Activated CD4-positive, alpha-beta T cell treated with anti-CD3 and anti-CD28 coated beads, Interleukin-2, amount 10 ng/mL, durations not matched to agents 7 days and 5 days (primary cell): ENCODE measurements at places on chromosomes 6 and 20.
A peak's percentile ranks its signal among the peaks of the same experiment; 100 is the strongest.

- DNase-seq, result no peak
Observed at GRCh38 chr6:2651961-2652360, 98.8 kb downstream of the MYLK4 start.

DNA sequence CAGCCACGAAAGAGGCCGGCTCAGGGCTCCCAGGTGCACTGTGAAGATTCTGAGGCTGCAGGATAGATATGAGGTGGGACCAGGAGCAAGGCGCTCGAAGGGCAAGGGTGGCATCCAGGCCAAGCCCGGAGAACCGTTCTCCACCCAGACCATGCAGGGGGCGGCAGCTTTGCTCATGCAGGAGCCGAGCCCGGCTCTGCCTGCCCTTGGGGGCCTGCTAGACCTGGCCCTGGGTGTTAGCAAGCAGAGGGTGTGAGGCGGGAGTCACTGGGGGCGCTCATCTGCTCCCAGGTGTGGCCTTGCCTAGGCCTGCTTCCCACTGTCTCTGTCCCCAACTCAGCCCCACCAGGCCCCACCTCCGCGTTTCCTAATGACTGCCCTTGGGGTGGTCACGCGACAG lies 59.4 kb downstream of the WDR27 start:
- no peak for DNase-seq

GRCh38 chr20:21156266-21156665 lies 30.4 kb downstream of the KIZ start:
- no peak for DNase-seq

DNA sequence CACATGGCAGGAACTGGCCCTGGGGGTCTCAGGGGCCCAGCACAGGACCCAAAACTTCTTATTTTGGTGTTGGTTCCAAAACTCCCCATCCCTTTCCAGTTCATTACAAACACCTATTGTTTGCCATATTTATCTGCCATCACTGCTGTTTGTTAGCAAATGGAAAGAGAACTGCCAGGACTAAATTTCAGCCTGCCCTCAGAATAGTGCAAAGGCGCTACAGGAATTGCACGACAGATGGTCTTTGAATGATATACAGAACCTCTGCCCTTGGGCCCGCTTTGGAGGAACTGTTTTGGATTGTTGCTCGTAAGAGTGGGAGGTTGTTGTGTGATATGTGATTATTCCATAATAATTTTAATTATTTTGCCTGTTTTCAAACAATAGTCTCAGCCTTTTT lies 199.0 kb upstream of the FBXL4 start:
- no peak for DNase-seq

DNA sequence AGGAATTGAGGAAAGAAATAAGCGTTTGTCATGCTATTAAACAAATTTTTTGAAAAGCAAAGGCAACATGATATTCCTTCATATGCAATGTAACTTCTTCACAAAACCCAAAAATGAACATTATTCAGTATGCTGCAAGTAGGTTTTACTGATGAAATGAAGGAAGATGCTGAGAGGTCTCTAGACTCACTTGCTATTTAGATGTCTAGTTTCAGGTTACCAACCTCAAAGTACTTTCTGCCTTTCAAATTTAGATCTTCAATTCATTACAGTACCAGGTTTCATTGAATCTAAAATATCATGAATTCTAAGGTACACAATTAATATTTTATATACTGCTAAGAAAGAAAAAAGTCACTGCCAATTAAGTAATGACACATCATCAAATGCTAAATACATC lies 39.9 kb downstream of the MYO6 start:
- DNase-seq, result no peak

- DNase-seq, result no peak
Observed at GRCh38 chr6:157240960-157241311, 82.4 kb downstream of the TMEM242 start.

DNA sequence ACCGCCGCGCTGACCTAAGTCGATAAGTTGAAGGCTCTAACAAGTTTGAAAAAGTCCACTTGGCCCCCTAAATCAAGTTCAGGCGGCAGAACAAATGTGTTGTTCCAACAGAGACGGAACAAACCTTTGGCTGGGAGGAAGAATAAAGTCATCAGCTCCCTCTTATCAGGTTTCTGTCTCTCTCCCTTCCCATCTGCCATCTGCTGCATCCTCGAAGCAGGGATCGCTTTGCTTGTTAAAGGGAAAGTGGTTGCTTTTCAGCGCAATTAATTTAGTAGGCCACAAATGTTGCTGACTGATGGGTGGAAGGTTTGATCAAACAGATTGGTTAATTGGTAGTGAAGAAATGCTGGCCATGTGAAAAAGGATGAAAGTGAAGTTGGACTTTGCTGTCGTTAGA lies 64.3 kb downstream of the CDH4 start:
- DNase-seq, result no peak

DNA sequence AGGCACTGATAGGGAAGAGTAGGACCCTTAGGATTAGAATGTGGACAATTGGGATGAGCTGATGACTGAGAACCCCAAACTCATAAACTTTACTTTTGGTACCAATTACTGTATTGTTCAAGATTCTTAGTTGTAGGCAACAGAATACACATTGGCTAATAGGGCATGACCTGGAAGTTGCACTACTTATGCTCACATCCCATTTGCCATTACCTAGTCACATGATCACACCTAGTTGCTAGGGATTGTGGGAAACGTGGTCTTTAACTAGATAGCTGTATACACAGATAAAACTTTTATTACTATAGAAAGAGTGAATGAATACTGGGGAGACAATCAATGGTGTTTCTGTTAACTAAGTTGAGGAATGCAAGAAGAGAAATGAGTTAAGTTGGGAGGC lies 113.4 kb upstream of the AKIRIN2 start:
- DNase-seq, result no peak

DNA sequence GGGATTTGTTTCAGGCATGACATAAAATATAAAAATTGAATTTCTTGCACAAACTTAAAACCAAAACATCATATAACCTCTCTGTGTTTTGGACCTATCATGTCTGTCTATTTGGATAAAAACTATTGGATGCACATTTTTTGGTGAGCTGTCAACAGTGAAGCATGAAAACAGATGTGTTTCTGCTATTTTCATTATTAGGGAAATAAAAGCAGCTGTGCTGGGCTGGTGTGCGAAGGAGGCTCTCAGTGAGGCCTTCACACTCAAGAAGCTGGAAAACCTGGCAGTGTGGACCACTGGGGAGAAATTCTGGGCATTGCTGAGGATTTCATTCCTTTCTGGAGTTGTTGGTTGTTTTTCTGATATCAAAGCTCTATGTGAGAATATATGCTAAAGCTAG lies 395.3 kb downstream of the GJA1 start:
- no peak for DNase-seq

DNA sequence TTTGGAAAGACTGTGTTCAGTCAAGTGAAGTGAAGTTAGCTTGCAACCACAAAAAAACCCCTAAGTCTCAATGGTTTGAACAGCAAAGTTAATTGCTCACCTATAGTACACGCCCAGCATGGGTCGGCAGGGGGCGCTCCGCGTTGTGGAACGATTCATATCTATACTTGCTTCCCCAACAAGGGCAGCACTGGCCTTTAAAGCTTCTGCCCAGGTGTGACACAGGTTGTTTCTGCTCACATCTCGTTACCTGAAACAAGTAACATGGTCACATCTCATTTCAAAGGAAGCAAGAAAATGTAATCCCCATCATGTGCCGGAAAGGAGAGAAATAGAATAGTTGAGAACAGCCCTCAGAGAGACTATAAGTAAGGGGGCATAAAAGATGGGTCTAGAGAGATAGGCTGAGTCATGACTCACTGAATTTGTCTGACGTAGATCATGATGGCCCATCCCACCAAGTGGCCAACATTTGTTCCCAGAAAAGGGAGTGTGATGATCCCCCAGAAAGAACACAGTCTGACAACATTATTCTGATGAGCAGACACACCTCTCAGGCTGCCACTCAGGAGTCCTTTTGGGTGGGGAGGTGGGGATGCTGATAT lies 29.0 kb downstream of the HNF4A start:
- DNase-seq, result peak; percentile 87

DNA sequence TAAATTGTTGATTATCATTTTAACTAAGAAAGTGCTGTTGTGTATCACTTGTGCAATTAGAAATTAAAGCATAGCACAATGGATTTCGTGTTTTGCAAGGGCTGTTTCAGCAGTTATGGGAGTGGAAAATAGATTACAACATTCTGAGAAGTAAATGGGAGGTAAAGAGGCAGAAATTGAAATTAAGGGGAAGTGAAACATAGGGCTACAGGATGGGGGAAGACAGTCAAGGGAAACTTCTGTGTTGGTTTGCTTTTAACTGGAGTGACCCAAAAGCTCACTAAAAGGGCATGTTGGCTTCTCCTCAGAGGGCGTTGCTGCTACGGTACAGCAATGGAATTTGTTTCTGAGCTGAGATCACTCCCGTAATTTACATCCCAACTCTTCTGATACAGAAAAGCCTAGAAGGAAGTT lies 147.5 kb downstream of the BCAS1 start:
- no peak for DNase-seq

GRCh38 chr6:42896178-42896719 lies 16.8 kb downstream of the RPL7L1 start:
- DNase-seq, result no peak

DNA sequence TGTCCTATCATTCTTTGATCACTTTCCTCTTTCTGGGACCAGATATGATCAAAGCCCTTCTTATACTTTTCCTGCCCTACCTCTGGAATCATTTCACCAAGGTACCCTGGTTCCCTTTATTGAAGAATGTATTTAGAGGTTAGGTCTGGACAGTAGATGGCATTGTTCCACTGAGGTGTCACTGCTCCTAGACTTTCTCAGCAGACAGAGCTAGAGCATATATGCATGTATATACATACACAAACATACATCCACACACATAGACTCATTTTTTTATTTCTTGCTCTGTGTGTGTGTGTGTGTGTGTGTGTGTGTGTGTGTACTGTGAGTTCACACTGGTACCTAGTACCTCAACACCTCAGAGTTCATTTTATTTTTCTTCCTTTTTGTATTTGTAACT lies 40.9 kb downstream of the PTPRA start:
- no peak for DNase-seq

GRCh38 chr6:9766240-9766915 lies 648.5 kb downstream of the TFAP2A start:
- no peak for DNase-seq

- no peak for DNase-seq
Observed at GRCh38 chr20:19510611-19511010, 247.4 kb upstream of the RIN2 start.

DNA sequence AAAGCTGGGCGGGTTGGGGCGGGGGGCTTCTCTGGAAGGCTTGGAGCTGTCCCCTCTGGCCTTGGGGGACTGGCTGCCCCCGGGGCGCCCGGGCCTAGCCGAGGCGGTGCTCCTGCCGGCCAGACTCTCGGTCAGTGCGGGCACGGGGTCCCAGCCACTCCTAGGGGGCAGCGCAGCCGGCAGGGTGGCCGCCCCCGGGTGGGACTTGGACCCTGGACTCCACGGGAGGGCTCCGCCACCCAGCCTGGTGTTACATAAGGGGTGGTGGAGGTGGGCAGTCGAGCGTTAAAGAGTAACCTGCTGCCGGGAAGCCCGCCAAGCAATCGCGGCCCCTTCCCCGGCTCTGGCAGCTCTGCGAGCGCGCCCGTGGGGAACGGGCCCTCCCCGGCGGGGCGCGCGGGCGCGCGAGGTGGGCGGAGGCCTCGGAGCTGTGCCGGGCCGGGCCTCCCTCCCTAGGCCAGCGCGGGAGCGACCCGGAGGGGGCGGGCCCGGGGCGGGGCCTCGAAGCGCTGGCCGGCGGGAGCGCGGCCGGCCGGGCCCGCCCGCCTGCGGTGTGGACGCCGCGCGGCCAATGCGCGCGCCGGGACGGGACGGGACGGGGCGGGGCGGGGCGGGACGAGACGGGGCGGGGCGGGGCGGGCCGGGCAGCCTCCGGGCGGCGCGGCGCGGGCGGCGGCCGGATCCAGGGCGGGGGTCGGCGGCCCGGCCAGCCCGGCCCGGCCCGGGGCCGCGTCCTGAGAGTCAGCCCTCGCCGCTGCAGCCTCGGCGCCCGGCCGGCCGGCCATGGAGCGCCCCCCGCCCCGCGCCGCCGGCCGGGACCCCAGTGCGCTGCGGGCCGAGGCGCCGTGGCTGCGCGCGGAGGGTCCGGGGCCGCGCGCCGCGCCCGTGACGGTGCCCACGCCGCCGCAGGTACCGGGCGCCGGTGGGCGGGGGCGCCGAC lies at the start of gene SLC2A4RG:
Gene SLC2A4RG, plus strand, starts transcription at position 647 of the 940 bp plus-strand sequence. Its CDS starts 137 bp downstream, at position 784.
- DNase-seq, result peak; percentile 68

DNA sequence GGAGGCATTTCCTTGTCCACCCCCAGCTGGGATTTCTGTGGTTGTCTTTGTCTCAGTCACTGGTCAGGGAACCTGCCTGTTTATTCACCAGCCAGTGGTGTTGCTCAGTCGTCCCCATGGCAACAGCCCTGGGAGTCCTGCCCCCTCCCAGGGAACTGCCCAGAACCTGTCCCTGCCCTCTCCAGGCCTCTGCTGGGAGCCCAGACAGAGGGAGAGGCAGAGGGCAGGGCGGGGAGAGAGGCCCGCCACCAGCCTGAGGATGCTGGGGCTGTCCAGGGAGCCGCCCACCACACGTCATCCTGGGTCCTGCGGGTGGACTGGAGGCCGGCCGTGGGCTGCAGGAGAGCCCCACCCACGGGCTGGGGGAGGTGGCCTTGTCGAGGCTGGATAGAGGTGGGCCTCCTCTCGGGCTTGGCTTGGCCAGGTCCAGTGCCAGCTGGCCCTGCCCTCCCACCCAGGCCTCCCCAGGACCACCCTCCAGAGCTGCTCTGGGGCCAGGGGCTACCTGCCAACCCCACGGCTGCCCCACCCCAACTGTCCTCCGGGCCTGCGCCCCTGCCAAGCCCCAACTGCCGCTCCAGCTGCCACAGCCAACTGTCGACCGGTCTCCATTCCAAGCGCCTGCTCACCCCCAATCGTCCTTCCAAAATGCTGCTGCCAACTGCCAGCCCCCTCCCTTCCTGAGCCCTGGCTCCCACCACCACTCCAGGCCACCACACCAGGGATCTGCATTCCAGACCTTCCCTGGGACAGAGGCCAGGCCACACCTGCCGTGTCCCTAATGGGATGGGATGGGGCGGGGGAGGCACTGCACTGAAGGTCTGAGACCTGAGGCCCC lies 4.2 kb upstream of the ZBTB46 start:
- DNase-seq, result no peak

- DNase-seq, result no peak
Observed at GRCh38 chr6:56245903-56246351, 1.5 kb downstream of the COL21A1 start.

DNA sequence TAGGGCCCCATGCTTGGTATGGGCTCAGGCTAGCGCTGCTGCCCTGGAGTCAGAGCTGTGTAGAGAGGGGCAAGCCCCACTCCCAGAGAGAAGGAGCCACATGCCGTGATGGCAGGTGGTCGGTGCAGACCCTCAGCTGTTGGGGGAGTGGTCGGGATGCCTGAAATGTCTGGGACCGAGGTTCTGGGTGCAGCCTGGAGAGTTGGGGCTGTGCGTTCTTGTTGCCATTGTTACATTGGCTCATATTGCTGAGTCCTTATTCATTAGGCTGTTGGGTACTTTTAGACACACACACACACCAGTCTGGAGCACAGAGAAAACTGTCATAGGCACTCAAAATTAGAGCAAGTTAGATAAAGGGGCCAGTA lies 83.9 kb downstream of the UNC5CL start:
- DNase-seq, result no peak

- DNase-seq, result no peak
Observed at GRCh38 chr6:156028335-156029131, 572.9 kb upstream of the NOX3 start.
